ENCODE measurements at places on chromosomes 13 and 19.

DNA sequence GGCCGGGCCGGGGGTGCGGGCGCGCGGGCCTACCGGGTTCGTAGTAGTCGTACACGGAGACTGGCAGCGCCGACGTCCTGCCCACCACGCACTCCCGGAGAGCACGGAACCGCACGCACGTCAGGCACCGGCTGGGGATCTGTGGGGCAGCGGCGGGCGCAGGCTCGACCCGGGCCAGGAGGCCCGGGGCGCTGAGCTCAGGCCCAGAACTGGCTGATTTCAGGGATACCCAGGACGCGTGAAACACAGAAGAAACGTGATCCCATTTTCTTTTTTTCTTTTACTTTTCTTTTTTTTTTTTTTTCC, 9.0 kb downstream of the F2RL3 start:
- DNase-seq, result no peak

- peak; percentile 22 for DNase-seq
These were observed 786.6 kb upstream of the SLITRK6 start for GRCh38 chr13:86585835-86586234.

DNA sequence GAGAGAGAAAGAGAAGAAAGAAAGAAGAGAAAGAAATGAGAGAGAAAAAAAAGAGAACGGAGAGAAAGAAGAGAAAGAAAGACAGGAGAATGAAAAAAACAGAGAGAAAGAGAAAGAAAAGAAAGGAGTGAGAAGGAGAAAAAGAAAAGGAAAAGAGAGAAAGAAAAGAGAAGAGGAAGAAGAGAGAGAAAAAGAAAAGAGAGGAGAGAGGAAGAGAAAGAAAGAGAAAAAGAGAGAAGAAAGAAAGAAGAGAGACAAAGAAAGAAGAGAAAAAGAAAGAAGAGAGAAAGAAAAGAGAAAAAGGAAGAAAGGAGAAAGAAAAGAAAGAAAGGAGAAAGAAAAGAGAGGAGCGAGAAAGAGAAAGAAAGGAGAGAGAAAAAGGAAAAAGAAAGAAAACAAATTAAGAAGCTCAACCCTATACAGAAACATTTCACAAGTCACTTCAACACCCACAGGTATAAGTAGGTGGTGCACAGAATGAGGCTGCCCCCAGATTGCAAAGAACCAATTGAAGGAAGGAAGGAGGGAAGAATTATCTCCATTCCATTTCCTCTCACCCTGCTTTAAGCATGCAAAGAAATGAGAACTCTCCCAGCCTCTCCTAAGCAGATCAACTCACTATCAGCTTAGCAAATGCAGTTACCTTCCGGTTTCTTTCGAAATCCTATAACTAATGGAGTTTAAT, 98.8 kb upstream of the CACNA1A start:
- DNase-seq, result no peak

GRCh38 chr19:46990991-46991676, 28.5 kb upstream of the NPAS1 start:
- DNase-seq, result peak; percentile 69

DNA sequence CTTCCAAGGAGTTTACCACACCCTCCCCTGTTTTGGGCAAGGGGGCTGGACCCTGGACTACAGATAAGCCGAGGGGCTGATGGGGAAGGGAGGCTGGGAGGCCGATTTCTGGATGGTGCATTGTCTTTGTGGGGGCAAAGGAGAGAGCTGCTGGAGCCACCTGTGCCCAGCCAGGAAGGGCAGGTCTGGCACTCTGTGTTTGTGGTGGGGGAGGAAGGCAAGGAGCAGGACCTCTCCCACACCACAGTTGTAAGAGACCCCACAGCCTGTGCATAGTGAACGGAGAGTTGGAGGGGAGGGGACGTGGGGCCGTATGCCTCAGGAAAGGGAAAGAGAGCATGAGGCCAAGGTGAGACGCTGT, 16.0 kb upstream of the PRR19 start:
- DNase-seq, result no peak

All from iris pigment epithelial cell (primary cell).